ENCODE measurements at places on chromosomes 11 and 22.

GRCh38 chr11:35798423-35798822, 135.8 kb downstream of the TRIM44 start:
- no peak for DNase-seq

DNA sequence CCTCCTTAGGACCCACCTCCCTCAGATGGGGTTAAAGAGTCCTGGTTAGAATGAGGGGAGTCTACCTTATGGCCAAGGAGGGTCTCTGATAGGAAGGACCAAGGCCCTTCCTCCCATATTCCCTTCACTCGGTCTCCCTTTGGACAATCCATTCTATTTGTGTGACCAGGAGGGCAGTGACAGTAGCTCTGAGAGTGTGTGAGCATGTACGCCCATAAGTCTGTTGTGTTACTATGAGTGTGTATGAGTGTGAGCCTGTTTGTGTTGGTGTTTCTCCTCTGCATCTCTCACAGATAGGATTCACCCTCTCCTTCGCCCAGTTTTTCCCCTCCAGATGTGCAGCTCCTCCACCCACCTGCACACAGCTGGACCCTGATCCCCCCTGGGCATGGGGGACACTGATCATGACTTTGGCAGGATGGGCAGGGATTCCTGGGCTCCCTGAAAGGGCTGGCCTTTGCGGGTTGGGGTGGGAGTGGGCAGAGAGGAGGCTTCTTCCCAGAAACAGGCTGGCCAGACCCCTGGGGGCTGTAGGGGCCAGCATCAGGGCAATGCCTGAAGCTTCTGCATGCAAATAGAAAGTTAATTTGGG, 14.5 kb downstream of the PHLDB1 start:
- DNase-seq, result no peak

DNA sequence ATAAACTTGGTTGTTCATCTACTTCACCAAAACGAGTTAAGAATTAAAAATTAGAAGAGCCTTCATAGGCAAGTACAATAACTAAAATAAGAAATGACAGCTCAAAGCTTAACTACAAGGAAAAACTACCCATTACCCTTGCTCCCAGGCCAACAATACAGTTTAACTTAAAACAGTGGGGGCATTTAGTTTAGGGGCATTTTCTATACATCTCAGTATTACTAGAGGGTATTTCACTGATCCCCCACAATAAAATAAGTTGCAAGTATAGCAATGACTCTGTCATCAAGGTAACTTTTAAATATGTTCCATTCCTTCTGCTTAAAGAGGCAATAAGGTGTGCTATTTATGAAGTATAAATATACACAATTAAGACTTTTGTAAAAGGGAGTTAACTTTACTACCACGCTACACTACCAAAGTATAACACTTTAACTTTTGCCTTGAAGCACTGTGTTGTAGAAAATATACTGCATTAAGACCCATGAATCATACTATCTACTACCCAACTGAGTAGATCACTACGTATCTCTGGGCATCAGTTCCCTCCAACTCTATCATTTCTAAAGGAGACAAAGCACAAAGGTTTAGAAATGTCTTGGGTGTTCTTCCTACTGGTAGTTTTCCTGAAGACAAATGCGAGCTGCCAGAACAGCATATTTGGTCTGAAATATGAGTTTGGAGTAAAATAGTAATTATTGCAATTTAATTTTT, 29.8 kb downstream of the CHORDC1 start:
- DNase-seq, result no peak

GRCh38 chr11:94128291-94128745, 323 bp upstream of the PANX1 start:
- no peak for DNase-seq

DNA sequence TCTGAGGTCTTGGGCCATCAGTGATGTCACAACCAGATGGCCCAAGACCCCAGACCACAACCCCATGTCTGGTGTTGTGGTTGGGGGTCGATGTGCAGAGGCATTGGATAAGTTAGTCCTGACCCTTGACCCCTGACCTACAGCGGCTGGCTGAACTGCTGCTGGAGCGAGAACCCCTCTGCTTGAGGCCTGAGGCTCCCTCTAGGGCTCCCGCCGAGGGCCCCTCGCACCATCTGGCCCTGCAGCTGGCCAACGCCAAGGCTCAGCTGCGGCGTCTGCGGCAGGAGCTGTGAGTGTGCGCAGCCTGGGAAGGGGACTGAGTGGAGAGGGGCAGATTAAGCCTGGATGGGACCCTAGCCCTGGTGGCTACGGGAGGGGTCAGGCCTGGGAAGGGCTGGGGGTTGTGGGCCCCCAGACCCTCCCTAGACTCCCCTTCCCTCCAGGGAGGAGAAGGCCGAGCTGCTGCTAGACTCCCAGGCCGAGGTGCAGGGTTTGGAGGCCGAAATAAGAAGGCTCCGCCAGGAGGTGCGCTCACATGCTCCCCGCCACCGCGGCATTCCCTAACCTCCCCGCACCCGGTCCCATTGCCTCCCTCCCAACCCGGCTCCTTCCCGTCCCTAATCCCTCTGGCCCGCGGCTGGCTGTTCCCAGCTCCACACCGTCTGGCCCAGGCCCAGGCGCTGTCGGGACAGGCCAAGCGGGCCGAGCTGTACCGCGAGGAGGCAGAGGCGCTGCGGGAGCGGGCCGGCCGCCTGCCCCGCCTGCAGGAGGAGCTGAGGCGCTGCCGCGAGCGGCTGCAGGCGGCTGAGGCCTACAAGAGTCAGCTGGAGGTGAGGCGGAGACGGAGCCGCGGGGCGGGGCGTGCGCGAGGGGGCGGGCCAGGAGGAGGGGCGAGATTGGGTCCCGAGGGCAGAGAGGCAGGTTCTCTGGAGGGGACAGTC, 2.1 kb downstream of the CCDC88B start:
- DNase-seq, result peak; percentile 92

GRCh38 chr11:133809569-133810491, 35.5 kb downstream of the SPATA19 start:
- DNase-seq, result no peak

- DNase-seq, result no peak
Measured at GRCh38 chr11:93000511-93001476, 31.3 kb downstream of the MTNR1B start.

DNA sequence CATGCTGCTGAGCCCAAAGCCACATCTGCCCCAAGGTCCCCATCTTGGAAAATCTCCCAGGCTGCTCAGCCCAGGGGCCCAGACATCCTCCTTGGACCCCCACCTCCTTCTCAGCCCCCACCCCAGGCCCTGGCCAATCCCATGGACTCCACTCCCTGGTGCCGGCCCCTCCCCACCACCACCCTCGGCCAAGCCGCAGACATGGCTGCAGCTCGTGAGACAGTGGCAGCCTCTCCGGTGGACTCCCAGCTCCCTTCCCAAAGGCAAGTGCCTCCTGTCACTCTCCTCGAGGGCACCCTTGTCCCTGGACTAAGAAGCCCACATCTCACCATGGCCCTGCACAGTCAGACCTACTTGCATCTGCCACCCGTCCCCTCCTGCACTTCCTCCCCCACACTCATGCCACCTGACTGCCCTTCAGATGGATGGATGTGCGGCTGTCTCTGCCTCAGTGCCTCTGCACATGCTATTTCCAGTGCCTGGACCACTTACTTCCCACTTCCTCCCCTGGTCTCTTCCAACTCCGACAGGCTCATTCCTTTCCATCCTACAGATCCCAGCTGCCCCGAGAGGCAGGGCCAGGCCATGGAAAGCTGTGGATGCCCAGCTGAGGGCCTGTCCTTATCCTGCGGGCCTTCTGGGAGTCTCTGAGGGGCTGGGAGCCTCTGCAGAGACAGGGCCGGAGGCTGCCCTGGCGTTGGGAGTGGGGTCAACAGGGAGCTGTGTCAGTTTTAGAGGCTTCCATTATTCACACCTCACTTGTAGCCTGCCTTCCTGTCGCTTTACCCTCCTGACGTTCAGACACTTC, 25.5 kb upstream of the RFPL3 start:
- no peak for DNase-seq

Data from activated CD4-positive, alpha-beta T cell treated with anti-CD3 and anti-CD28 coated beads, Interleukin-2, Interleukin-4, amounts not matched to agents 100 ng/mL and 50 ng/mL, durations not matched to agents 16 hours and 8 hours (primary cell).